ENCODE measurements at places on chromosomes 6 and 20. TPM values are rescaled to one million over a fixed set of nuclear protein-coding genes. Genes with fewer than 3 reads are reported as not detected.

The SIRT5 gene
- total RNA-seq = 14.3 TPM

The ZFP64 gene
- total RNA-seq = 11.8 TPM

DNA sequence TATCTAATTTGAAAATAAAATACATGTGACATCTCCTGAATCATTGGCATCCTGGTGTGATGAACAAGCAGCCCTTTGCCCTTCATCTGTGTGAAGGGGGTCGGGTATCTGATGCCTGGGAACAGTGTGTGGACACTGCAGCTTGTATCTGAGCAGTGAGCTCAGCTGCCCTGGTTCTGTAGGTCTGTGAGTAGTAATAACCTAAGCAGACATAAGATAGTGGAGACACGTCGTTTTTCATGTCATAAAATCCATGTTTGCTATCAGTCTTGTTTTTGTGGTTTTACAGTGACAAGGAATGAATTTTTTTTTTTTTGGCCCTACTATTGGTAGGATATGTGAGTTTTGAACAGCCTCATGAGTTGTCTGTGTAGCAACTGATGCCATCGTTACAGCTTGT, 133.0 kb downstream of the JARID2 start:
- H3K4me3 ChIP-seq = no peak overlapping the region
- peaks cover 30% of the 10 kb centered on the region for H3K36me3 ChIP-seq
- no peak overlapping the region for H3K27ac ChIP-seq
- peaks cover 49% of the 10 kb centered on the region for H3K4me1 ChIP-seq
- H3K27me3 ChIP-seq = no peaks in the 10 kb centered on the region

- no peak overlapping the region for H3K27ac ChIP-seq
- no peaks in the 10 kb centered on the region for H3K36me3 ChIP-seq
- H3K4me1 ChIP-seq = no peaks in the 10 kb centered on the region
- no peak overlapping the region for H3K4me3 ChIP-seq
- H3K27me3 ChIP-seq = no peaks in the 10 kb centered on the region
- DNase-seq = no peak
Observed at GRCh38 chr6:16089232-16090062, 39.4 kb upstream of the MYLIP start.

GRCh38 chr20:62479656-62480055, 3.9 kb upstream of the GATA5 start:
- DNase-seq = no peak
- no peak overlapping the region for H3K4me3 ChIP-seq
- H3K27me3 ChIP-seq = peaks cover 53% of the 10 kb centered on the region

GRCh38 chr20:58868795-58869194, 16.3 kb downstream of the GNAS start:
- H3K4me3 ChIP-seq = no peak overlapping the region
- DNase-seq = no peak
- peaks cover 12% of the 10 kb centered on the region for H3K27me3 ChIP-seq
- no peak overlapping the region for H3K27ac ChIP-seq
- H3K36me3 ChIP-seq = no peaks in the 10 kb centered on the region

GRCh38 chr6:139430899-139431601, 56.6 kb upstream of the CITED2 start:
- no peak for DNase-seq
- H3K27me3 ChIP-seq = peaks cover 3% of the 10 kb centered on the region
- no peaks in the 10 kb centered on the region for H3K36me3 ChIP-seq
- no peaks in the 10 kb centered on the region for H3K4me1 ChIP-seq
- no peak overlapping the region for H3K27ac ChIP-seq

GRCh38 chr6:6806844-6807518, 218.5 kb downstream of the LY86 start:
- no peak for DNase-seq
- H3K4me3 ChIP-seq = no peak overlapping the region
- H3K27me3 ChIP-seq = peaks cover 28% of the 10 kb centered on the region
- H3K27ac ChIP-seq = no peak overlapping the region

- no peak overlapping the region for H3K27ac ChIP-seq
- no peak for DNase-seq
- H3K4me3 ChIP-seq = no peak overlapping the region
- H3K4me1 ChIP-seq = peaks cover 10% of the 10 kb centered on the region
- H3K36me3 ChIP-seq = no peaks in the 10 kb centered on the region
- no peaks in the 10 kb centered on the region for H3K27me3 ChIP-seq
Observed at GRCh38 chr6:121764493-121764892, 329.0 kb downstream of the GJA1 start.

DNA sequence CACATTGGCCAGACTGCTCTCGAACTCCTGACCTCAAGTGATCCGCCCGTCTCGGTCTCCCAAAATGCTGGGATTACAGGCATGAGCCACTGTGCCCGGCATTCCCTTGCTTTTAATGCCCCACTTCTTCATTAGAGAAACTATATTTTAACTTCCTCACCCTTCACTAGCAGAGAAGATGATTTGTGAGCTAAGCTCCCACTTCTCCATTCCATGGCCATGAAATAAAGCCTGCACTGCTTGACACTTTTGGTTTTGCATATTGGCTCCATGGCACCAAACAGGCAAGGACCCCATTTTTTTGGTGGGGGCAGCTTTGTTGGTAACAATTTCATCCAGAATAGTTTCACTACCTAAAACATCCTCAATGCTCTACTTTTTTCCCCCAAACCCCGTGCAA, 145.3 kb downstream of the TFAP2B start:
- no peaks in the 10 kb centered on the region for H3K4me1 ChIP-seq
- H3K27me3 ChIP-seq = no peaks in the 10 kb centered on the region
- H3K36me3 ChIP-seq = no peaks in the 10 kb centered on the region
- DNase-seq = no peak
- no peak overlapping the region for H3K27ac ChIP-seq

DNA sequence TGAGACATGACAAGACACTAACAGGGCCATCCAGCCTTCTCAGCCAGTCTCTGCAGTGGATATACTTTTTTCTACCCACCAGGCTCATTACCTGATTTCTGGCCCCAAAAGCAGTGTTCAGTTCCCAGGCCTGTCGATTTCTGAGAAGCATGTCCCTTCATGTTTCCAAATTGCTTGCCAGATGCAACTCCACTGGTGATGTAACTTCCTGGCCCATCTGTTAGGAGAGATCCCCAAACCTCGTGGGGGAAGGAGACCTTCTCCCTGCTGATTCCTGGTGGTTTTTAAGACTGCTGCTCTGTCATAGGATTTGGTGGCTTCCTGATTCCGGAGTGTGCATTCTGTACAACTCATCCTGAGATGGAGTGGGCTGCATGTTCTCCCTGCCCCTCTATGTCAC, 31.6 kb upstream of the MRPS10 start:
- H3K36me3 ChIP-seq = peaks cover 29% of the 10 kb centered on the region
- no peaks in the 10 kb centered on the region for H3K4me1 ChIP-seq
- H3K27me3 ChIP-seq = no peaks in the 10 kb centered on the region
- DNase-seq = no peak

All from activated CD4-positive, alpha-beta T cell treated with anti-CD3 and anti-CD28 coated beads, Interleukin-2, amount 10 ng/mL, durations not matched to agents 7 days and 5 days (primary cell).